ENCODE measurements at places on chromosomes 7 and 10. TPM values are rescaled to one million over a fixed set of nuclear protein-coding genes. Genes with fewer than 3 reads are reported as not detected.

GRCh38 chr10:84267503-84268126, 22.8 kb downstream of the RGR start:
- no peaks in the 10 kb centered on the region for H3K4me1 ChIP-seq
- no peak overlapping the region for H3K4me3 ChIP-seq
- no peaks in the 10 kb centered on the region for H3K36me3 ChIP-seq
- H3K27me3 ChIP-seq, result no peaks in the 10 kb centered on the region
- DNase-seq, result peak; percentile 52

GRCh38 chr10:14311206-14311957, 19.3 kb downstream of the FRMD4A start:
- no peak overlapping the region for H3K27ac ChIP-seq
- no peak for DNase-seq
- no peak overlapping the region for H3K4me3 ChIP-seq
- H3K4me1 ChIP-seq, result no peaks in the 10 kb centered on the region
- no peaks in the 10 kb centered on the region for H3K36me3 ChIP-seq

The CAV1 gene
- not detected for polyA plus RNA-seq

The CYP26C1 gene
- polyA plus RNA-seq, result 0.08 TPM

DNA sequence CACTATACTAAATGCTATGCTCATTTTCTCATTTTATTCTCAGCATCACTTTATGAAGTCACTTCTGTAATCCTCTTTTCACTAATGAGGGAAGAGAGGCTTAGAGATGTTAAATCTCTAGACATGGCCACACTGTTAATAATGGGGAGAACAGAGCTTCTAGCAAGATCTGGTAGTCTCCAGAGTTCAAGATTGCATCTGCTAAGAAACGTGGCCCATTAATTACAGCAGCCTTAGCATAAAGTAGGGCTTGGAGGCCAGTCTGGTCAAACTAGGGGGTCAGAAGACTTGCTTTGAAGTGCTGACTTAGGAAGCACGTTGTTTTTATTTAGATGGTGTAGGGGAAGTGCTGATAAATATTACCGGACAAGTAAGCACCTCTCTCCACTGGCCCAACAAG, 29.3 kb downstream of the ARL4A start:
- H3K36me3 ChIP-seq, result no peaks in the 10 kb centered on the region
- DNase-seq, result no peak
- H3K27me3 ChIP-seq, result no peaks in the 10 kb centered on the region
- H3K4me3 ChIP-seq, result no peak overlapping the region
- H3K4me1 ChIP-seq, result peaks cover 25% of the 10 kb centered on the region
- H3K27ac ChIP-seq, result no peak overlapping the region

The HKDC1 gene
- 5.5 TPM for polyA plus RNA-seq

The TSPAN12 gene
- not detected for polyA plus RNA-seq

DNA sequence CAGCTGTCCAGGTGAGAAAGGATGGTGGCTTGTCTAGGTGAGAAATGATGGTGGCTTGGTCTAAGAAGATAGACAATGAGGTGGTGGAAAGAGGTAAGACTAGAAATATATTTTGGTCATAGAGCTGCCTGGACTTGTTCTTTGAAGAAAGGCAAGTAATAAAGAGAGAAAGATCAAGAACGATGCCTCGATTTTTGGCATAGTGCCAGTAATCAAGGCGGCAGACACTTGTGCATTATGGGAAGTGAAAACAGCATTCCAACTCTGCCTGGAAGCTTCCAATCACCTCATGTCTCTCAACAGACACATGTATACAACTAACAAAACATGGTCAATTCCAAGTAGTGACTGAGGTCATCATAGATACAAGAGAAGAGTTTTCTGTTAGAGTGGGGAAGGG, 423.8 kb upstream of the NRP1 start:
- H3K4me1 ChIP-seq, result no peaks in the 10 kb centered on the region
- DNase-seq, result no peak
- H3K36me3 ChIP-seq, result no peaks in the 10 kb centered on the region
- no peaks in the 10 kb centered on the region for H3K27me3 ChIP-seq

- peaks cover 14% of the 10 kb centered on the region for H3K4me1 ChIP-seq
- no peak for DNase-seq
- peaks cover 44% of the 10 kb centered on the region for H3K27me3 ChIP-seq
- H3K27ac ChIP-seq, result no peak overlapping the region
Observed at GRCh38 chr10:100751211-100751933, 6.0 kb downstream of the PAX2 start.

GRCh38 chr10:132248455-132249225, 59.1 kb downstream of the STK32C start:
- peak; percentile 65 for DNase-seq
- H3K27ac ChIP-seq, result no peak overlapping the region
- no peaks in the 10 kb centered on the region for H3K27me3 ChIP-seq
- no peaks in the 10 kb centered on the region for H3K36me3 ChIP-seq
- H3K4me1 ChIP-seq, result no peaks in the 10 kb centered on the region
- no peak overlapping the region for H3K4me3 ChIP-seq

The CHN2 gene
- polyA plus RNA-seq, result 2.1 TPM

All from CD4-positive, alpha-beta memory T cell (primary cell).